ENCODE measurements at places on chromosomes 11 and 22.

GRCh38 chr11:62127426-62127825 is 3.6 kb downstream of the INCENP start:
- DNase-seq, result no peak

GRCh38 chr11:128848815-128849455 is 18.2 kb downstream of the KCNJ1 start:
- DNase-seq, result no peak

DNA sequence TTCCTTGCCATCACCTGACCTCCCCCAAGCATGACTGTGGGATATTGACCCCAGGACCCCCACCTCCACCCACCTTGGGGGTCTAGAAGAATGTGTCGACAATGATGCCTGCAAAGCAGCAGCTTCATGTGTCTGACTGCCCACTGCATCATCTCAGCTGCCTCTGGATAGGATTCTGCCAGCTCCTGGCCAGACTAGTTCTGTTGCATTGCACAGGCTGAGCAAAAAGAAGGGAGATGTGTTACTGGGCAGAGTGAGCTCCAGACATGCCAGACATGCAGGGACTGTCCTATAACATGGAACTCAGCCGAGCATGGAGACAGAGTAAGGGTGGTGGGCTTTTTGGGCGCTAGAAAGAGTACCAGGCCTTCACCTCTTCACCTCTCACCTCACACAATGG is 36.7 kb downstream of the FBXO7 start:
- DNase-seq, result no peak

DNA sequence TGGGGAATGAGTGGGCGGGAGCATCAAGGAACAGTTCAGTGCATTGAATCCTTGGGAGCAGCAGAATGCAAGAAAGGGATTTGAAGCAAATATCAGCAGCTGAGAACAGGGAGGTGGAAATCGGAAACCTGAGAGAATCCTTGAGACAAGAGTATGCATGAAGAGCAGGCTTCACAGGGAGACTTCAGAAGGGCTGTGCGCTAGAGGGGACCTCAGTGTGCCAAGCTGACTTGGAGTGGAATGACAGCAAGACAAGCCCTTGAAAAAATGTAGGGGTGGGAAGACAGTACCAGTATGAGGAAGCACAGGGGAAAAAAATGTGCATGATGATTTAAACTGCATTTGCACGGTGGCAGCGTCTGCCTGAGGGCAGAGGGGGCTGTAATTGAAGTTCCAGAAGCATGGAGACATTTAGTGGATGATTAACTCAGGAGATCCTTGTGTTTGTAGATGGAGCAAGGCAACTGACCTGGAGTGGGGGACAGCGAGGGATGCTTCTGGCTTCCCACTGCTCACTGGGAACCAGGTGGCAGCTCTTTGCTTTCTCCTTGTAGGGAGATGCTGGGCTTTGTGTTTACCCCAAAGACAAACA is 204.9 kb upstream of the PLET1 start:
- DNase-seq, result no peak

DNA sequence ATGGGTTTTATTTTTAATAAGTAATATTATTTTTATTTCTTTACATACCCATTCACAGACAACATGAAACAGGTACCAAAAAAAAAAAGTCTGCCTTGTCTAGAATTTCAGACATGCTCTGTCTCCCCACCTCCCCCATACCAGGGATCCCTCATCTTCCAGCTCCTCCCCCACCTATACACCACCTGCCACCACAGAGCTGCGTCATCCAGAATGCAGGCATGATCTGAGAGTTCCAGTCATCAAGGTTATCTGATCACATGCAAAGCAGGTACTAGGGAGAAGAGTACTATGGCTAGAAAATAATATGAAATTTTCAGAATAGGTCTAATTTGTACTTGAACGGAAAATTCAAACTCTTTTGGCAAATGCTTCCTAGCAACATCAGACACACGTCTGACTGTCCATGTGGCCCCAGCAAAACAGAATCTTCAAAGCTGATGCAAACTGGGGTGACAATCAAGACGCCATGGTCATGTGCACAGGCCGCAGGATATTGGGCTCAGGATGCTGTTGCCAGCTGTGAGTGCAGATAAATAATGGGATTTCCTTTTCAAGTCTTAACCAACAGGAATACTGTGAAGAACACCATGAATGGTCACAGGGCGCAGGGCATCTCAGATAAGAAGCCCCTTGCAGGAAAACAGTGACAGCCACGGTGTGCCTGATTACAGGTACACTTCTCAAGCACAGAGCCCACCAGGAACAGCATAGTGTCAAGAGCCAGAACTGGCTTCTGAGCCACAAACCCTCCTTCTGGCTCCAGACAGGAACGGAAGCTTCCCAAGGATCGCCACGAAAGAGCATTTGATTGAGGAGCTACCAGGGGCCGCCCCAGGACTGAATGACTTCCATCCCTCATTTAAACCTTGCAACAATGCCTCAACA is 169.5 kb downstream of the EFCAB6 start:
- no peak for DNase-seq

- DNase-seq, result no peak
Measured at GRCh38 chr11:102883141-102883540, 8.4 kb upstream of the MMP12 start.
